ENCODE measurements at places on chromosomes 7 and 10.

GRCh38 chr7:55570939-55571338, 1.4 kb downstream of the VOPP1 start:
- DNase-seq, result no peak

- no peak for DNase-seq
Measured at GRCh38 chr7:3146571-3147226, 103.0 kb upstream of the CARD11 start.

DNA sequence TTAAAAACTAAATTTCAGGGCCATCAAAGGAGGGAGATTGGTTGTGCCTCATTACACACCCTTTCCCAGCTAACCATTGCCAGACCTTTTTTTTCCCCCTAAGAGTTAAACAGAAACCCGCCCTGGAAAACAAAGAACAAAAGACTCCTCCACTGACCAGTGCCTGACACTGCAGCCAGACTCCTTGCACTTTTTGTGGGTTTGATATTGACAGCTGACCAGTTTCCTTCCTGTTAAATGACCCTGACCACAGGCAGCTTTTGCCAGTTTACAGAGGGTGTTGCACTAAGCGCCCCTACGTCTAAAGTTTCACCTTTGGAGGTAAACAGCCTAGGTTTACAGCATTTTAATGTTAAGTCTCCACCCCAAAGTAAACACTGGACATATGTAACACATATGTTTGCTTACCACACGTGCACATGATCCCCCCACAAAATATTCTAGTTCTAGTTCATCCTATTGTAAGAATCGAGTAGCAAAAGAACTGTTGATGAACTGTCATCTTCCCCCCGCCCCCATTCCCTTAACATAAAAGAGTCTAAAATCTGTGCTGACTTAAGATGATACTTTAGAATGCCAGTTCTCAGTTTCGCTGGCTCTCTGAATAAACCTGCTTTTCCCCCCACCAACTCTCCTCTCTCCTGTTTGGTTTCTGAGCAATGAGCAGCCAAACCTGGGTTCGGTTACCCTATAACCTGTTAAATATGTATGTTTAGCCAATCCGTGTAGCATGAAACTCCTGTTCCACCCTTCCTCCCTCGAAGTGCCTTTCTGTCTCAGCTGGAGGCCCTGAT, 38.0 kb downstream of the FOXI2 start:
- no peak for DNase-seq

DNA sequence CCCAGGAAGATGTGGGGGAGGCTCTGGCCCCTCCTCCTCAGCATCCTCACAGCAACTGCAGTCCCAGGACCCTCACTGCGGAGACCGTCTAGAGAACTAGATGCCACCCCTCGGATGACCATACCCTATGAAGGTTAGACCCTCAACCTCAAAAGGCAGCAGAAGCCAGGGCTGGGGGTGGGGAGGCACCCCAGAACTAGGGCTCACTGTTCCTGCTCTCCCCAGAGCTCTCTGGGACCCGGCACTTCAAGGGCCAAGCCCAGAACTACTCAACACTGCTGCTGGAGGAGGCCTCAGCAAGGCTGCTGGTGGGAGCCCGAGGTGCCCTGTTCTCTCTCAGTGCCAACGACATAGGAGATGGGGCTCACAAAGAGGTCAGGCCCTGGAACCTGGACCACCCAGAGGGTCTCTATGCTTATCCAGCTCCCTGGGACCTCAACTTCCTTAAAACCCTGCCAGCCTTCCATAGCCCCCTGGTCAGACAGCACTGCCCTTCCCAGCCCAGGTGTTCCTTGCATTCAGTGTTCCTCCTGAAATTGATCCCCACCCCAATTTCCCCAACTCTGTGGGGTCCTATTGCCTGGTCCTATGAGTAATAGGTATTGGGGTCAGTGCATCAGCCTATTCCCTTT, 3.7 kb downstream of the SEMA4G start:
- DNase-seq, result no peak

DNA sequence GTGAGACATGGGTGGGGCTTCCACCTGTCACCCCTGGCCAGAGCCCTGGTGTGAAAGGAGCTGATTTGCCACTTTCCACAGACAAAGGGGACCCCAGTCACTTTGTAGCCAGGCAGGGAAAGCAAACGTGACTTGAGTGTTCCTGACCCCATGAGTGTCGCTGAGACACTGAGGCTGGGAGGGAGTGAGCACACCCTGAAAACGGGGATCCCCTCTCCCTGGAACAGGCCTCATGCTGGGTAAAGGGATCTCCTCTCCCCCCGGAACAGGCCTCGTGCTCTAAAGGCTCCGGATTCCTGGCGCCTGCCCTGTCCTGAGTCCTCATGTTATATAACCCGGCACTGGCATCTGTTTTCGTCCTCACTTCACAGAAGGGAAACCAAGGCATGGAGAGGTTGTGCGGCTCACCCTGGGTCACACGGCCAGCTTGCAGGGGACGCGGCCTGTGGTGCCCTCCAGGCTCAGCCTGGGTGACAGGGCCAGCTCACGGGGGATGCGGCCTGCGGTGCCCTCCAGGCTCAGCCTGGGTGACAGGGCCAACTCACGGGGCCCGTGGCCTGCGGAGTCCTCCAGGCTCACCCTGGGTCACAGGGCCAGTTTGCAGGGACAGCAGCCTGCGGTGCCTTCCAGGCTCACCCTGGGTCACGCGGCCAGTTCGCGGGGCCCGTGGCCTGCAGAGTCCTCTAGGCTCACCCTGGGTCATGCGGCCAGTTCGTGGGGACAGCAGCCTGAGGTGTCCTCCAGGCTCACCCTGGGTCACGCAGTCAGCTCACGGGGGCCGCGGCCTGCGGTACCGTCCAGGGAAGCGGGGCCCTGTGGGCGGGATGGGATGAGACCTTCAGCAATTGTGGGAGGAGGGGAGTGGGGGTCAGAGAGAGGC, 104.7 kb downstream of the PDGFA start:
- DNase-seq, result no peak

- no peak for DNase-seq
Measured at GRCh38 chr7:151272877-151273276, 24.4 kb upstream of the SMARCD3 start.

DNA sequence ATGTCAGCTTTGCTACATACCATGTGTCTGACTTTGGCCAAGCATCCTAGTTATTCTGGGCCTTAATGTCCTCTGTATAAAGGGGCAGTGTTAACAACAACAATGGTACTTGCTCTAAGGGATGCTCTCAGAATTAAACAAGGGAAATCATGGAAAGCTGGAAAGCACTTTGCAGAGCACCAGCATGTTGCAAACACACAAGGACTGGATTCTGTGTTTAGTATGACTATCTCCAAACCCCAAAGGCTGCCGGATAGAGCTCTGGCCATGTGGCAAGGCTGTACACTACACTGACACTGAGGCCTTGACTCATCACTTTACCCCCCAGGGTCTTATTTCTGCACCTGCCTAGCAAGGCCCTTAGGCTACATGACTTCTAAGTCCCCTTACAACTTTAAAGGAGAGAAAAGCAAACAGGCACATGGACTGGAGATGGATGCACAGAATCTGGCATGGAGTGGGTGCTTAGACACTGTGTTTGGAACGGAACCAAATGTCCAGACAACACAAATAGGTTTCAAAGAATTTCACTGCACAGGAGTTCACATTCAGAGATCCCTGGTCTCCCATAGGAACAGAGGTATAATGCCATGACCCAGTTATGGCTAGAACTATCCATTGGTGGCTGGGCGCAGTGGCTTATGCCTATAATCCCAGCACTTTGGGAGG, 74.6 kb downstream of the FAM13C start:
- DNase-seq, result no peak

- no peak for DNase-seq
Measured at GRCh38 chr10:13068071-13068470, 31.9 kb upstream of the OPTN start.

GRCh38 chr7:36617408-36617807, 106.9 kb downstream of the AOAH start:
- DNase-seq, result no peak

- DNase-seq, result no peak
Measured at GRCh38 chr10:74644738-74645137, 181.7 kb upstream of the KAT6B start.

DNA sequence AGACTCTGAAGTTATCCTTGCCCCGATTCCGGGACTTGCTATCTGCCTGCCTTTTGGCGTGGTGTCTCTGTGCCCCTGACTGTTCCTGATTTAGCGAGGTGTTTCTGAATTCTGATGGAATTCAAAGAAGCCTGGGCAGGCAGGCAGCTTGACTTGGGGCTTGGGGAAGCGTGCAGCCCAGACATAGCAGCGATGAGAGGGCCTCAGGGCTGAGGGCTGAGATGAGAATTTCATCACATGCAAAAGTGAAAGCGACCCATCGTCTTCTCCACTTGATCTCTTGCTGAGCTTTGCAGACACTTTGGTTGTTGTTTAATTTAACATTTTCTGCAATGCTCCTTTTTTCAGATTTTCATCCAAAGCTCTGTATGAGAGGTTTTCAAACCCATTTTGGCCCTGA, 57.8 kb downstream of the TCF7L2 start:
- DNase-seq, result no peak

DNA sequence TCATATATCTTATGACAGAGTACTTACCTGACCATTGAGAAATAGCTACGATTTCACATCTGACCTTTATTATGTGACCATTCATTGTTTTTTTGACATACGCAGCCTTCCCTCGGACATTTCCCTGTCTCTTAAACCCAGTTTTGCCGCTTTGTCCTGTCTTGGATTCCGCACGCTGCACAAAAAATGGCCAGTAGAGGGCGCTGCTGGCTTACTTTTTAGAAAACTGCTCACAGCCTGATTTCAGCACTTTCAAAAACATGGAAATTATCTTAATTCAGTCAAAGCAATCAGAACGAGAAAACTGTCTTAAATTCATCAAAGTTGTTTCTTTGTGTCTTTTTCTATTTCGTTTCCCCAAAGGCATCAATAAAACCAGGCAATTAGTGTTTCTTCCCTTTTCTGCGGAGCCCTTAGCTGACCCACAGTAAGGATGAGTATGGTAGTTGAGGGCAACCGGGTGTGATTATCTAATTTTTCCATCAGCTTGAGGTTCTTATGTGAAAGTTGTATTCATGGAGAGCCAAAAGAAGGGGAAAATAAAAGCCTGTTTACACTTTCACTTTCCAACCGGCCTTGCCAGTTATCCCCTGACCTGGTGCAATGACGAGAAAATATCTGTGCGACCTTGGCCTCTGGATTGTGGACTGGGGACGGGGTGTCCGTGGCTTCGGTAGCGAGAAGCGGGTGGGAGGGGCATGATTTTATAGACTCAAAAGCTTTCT, 144.4 kb downstream of the DYNC1I1 start:
- peak; percentile 74 for DNase-seq

DNA sequence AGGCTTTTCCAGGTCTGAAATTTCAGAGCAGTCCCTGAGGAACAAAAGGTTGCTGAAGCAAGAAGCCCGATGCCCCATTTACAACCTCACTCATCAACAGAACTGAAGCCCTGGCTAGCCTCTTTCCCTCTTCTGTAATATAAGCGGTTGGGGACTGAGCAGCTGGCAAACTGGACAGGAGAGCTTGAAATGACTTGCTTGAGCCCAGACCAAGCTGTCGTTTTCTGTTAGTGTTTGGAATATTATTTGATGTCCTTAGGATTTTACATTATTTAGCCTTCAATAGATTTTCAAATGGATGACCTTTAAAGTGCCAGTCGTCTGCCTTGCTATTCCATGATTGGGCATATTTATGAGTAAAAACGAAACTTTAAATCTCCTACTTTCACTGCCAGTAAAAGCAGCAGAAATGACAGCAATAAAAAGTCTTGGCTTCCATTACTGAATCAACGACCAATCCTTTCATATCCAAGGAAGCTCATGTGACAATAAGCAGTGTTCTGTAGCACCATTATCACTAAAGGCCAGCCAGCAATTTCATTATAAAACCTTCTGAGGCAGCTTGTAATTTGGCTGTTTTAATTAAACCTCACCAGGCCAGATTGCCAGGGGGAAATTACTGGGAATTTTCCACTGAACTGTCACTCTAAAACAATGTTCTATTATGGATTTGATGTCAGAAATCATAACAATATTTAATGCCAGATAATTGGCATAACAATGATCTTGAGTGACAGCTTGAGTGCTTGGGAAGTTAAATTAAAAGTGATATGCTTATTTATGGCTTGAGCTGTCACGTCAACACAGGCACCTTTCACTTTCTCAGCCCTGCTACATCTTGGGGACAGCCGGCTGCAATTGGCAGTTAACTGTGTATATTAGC, 85.9 kb downstream of the LSMEM1 start:
- DNase-seq, result no peak

GRCh38 chr7:3899559-3899991, 598.5 kb downstream of the SDK1 start:
- DNase-seq, result no peak

GRCh38 chr7:22613496-22613895, 113.5 kb upstream of the IL6 start:
- no peak for DNase-seq

GRCh38 chr10:90968328-90969081, 47.6 kb upstream of the ANKRD1 start:
- no peak for DNase-seq

DNA sequence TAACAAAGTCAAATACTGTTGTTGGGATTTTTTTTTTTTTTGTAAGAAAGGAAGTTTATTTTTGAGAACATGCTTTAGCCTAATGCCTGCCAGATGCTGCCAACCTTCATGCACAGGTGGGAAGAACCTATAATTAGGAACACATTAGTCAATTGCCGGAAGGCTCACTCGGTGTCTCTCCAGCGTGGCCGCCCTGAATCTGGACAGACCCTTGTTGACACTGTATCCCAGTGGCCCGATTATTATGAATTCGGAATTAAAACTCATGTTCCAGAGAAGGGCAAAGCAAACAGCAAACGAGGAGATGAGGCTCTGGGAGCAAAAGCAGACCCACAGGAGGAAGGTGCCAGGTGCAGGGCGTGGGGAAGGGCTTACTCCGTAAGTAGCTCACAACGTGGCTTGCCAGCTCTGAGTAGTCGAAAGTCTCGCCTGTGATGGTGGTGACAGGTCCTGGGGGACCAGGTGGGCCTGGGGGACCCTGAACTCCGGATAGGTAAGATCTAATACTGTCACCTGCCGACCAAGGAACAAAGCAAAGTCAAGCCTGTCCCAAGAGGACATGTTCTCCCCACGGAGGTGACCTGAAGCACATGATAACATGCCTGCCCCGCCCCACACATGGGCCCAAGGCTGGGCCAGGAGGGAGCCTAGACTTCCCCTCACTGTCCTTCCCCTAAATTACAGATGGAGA, 48.3 kb downstream of the COL17A1 start:
- no peak for DNase-seq

- no peak for DNase-seq
Measured at GRCh38 chr7:985915-986741, 3.1 kb downstream of the CYP2W1 start.

DNA sequence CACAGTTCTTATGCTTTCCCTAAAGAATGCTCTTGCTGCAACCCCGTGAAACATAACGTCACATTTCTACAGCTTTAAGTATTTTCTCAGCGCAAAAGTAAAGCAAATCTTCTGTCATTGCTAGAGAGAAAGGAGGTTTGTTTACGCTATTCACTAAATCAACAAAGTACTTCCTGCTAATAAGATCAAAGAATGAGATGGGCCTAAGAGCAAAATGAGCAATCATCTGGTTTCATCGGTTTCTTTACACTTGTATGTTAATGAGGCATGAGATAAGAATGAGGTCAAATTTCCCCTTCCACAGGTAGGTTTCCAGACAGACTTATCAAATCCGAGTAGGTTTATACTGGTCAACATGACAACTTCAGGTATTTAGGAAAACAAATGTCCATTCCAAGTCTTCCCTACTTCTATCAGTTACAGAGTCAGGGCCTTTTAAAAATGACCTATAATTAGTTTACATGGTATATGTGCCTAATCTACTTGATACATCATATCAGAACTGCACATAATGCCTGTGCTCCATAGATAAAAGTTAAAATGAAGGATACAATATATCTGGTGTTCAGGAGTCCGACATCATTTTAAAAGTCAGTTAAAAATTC, 8.4 kb downstream of the USP6NL start:
- no peak for DNase-seq

Measured in NK-92 treated with Interleukin-12 subunit alpha and Interleukin-12 subunit beta, amount 100 ng/mL, for 24 hours (cell line).